ENCODE measurements at places on chromosomes 3 and 15.

- DNase-seq: no peak
These were observed 61.7 kb downstream of the TFDP2 start for GRCh38 chr3:142087676-142088075.

DNA sequence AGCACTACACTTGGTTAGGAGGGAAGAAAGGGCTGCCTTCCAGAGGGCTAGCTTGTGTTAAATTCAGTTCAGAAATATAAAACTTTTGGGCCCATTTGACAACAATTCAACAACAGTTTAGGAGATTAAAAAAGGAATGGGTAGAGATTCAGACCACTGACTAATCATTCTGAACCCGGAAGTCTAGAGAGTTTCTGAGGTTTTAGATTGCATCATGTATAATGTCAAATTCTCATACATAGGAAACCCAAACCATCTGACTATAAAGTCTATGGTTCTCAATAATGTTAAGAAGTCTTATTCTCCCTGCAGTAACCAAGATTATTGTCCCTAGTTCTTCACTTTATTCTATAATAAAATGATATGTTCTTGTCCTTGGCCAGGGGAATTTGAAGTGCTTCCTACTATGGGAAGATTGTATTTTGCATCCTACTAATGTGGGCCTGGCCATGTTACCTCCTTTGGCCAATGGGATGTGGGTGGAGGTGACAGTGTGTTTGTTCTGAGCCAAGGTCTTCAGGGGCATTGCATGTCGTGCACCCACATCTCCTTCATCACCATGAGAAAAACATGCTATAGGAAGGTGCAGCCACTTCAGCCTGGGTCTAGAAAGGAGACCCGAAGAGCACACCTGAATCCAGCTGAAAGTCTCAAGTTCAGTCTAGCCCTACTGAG is 66.4 kb upstream of the CCNL1 start:
- DNase-seq: no peak

- DNase-seq: no peak
These were observed 18.4 kb upstream of the SPPL2A start for GRCh38 chr15:50783895-50784294.

DNA sequence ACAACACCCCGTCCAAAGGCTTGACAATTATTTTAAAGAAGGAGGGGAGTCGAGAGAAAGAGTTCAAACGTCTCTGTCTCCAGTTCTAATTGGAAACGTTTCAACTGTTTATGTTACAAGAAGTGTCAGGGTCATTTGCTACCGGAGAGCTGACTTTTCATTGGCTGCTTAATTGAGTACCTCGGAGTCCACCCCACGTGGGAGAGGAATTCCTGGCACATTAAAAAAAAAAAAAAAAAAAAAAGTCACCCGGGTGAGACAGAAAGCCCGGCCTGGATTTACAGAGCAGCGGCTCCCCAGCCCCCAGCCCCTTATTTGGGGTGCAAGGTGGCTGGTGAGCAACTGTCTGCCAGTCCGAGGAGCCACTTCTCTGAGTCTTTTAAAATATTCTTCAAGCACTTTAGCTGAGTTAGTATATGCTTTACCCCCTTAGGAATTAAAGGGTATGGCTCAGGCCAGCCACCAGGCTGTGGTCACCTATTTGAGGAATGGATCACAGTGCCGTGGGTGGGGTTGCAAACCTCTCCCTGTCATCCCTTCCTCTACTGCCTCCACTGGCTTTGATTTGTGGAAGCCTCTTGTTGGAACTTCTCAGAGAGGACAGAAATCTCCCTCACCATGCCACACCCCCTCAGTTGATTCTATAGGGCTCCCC is 3.9 kb upstream of the TLE3 start:
- DNase-seq: no peak

- DNase-seq: no peak
These were observed 172.7 kb downstream of the MEGF11 start for GRCh38 chr15:66080717-66081398.

DNA sequence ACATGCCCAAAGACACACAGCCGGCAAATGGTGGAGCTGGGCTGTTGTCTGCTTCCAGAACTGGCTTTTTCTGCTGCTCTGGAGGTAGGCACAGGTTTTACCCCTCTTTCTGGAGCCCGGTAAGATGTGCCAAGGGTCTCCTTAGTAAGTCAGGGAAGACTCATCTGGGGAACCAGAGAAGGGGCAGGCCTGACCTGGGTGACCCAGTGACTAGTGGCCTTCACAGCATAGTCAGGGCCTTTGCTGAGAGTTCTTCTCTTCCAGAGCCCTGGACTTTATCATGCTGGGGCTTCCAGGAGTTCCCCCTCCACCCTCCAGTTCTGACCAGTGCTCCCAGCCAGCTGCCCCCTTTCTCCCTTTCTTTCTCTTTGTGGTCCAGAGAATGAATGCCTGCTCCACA is 3.2 kb downstream of the CD276 start:
- DNase-seq: no peak

DNA sequence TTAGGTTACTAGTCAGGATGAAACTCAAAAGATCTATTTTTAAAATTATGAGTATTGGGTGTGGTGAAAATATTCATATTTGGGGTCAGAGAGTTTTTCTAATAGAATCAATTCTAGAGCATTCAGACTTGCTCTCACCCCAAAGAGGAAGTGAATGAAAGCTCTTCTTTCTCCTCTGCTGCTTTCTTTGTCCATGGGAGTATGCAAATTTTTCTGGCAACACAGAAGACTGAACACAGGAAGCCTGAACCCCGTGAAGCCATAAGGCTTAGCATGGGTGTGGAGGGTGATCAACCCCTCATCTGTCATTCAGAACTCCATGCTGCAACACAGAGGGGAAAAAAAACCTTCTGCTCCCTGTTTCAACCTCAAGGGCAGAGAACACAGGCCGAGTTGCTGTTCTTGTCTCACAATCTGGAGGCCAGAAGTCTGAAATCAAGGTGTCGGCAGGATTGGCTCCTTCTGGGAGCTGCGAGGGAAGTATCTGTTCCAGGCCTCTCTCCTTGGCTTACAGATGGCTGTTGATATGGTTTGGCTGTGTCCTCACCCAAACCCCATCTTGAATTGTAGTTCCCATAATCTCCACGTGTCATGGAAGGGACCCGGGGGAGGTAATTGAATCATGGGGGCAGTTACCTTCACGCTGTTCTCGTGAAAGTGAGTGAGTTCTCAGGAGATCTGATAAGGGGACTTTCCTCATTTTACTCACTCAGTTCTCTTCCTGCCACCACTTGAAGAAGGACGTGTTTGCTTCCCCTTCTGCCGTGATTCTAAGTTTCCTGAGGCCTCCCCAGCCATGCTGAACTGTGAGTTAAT is 33.7 kb upstream of the CD47 start:
- peak; percentile 65 for DNase-seq

- DNase-seq: no peak
These were observed 36.2 kb downstream of the HDC start for GRCh38 chr15:50229336-50229735.

DNA sequence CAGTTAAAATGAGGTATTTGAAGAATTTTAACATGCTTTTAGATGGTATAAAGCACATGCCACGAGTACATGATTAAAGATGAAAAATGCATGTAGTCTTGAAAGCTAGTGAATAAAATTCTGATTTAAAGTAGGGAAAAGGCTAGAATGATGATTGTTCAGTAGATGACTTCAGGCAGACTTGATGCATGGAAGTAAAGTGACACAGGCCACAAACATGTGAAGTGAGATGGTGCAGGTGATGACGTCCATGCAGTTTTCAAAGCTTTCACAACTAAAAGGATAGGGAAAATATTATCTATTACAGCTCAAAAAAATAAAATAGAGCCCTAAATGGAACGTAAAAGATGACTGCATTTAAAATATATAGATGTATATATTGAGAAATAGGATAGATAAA is 140.9 kb downstream of the TFG start:
- no peak for DNase-seq

DNA sequence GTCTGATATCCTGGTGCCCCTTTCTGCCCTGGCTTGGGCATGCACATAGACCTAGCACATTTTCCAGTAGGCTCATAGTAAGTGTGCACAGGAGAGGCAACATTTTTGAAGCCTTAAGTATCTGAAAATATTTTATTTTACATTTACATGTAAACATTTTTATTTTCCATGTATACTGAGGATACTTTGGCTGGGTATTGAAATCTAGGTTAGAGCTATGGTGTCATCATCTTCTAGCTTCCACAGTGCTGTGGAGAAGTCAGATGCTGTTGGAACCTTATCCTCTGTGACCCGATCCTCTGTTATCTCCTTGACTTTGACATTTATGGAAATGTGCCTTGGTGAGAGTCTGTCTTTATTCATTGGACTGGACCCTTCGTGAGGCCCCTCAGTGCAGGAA is 74.1 kb downstream of the PLXNA1 start:
- no peak for DNase-seq

DNA sequence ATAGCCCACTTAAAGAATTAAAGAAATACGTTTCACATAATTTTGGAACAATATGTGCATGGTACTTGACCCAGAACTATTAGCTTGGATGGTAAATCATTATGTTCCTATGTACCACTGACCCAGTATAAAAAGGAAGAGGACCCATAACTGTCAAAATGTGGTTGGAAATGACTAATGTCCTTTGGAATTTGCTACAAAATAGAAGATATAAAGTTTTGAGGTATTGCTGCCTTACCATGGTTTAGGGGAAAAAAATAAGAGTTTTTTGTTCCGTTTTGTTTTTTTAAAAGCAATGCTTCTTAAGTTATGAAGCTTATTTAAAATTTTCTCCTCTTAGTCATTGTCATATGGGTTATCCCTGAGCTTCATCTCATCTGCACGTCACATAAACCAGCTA is 15.8 kb upstream of the TFDP2 start:
- no peak for DNase-seq

DNA sequence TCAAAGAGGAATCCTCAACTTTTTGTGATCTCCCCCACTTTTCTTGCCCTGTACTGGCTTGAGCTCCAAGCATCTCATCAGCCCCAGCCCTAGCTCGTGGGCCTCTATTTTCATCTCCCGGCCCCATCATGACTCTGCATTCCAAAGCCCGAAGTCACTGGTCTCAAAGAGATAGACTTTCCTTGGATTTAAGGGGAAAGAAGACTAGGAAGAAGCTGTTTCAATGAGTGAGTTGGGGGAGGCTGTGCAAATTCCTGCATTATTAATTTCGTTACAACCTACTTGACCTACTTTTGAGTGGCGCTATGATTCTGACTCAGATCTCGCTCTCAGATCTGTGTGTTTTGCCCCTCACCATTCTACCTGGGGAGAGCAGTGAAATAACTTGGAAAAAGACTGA is 266.6 kb upstream of the TBL1XR1 start:
- no peak for DNase-seq

DNA sequence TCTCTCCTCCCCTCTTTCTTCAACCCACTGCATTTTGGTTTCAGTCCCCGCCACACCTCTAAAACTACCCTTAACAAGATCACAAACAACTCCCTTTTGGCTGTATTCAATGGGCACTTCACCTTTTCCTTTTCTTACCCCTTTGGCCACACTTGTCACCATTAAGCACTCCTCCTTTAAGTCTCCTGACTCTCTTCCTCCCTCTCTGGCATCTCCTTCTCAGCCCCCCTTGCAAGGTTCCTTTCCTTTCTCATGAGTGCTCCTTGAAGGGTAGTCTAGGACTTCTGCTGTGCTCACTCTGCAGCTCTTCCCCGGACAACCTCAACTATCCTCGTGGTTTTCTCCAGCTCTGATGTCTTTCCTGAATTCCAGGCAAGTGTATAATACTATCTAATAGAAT is 103.7 kb downstream of the RPL22L1 start:
- no peak for DNase-seq

DNA sequence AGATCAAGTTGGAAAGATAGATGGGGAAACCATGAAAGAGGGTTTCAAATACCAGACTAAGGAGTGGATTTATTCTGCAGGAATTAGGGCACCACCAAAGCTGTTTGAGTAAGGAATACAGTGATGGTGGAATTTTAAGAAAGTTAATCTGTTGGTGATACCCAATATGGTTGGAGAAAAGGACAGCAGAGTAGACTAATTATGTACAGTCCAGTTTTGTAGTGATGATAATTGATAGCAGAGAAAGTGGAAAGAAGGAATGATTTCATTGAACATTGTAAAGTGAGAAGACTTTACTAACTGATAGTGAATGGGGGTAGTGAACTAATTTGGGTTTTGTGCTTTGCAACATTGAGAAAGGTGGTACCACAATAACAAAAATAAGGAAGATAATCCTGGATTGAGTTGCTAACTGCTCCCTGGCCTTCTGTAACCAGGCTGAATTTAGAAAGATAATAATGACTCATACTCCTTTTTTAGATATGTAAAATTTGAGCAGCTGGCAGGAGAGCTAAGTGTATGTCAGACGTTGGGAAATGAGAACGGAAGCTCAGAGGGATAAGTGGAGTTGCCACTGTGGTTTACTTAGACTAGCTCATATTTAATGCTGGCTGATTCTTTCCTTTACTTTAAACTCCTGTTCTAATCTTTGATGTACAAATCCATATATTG is 16.9 kb downstream of the TCAIM start:
- DNase-seq: no peak

GRCh38 chr15:28252831-28253230 is 69.1 kb downstream of the HERC2 start:
- DNase-seq: no peak

DNA sequence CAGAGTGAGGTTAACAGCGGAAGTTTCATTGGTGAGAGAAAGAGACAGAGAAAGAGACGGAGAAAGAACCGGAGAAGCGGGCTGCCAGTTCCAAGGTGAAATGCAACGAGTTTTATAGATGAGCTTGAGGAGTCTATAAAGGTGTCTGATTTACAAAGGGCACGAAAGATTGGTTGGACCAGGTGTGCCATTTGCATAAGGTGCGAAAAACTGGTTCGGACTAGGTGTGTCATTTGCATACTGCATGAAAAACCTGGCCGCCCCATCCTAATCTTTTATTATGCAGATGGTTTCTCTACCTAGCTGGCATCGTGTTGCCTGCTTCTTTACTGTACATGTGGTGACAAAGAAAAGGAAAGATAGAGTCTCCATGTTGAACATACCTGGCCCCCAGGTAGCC is 253.8 kb upstream of the IGF1R start:
- DNase-seq: no peak

DNA sequence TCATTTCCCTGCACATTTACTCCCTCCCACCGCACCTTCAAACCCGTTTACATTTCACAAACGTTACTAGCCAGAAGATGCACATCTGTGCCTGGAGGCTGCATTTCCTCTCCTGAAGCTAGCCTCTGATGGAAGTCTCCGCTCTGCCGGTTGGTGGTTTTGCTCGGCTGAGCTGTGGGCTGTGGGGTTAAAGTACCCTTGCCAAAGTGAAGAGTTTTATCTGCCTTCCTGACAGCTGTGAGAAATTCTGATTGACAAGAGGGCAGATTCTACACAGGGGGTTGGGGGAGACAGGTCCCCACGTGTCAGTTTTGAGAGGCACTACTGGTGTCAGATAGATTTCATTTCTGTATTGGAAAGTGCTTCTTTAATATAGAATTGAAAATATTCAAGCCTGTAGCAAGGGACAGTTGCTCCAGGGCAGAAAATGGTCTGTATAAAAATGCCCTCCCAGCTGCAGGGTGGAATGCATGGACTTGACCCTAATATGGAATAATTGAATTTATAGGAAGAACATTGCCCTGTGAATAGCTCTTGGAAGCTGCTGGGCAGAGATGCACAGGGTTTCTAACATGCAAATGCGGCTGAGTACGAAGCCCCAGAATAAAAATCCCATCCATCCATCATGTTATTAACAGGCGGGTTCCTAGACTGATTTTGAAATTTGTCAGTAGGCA is 201.1 kb upstream of the RGMA start:
- no peak for DNase-seq

- no peak for DNase-seq
These were observed 501.5 kb upstream of the THBS1 start for GRCh38 chr15:39079296-39079847.
